ENCODE measurements at places on chromosomes 5 and 9. TPM values are rescaled to one million over a fixed set of nuclear protein-coding genes. Genes with fewer than 3 reads are reported as not detected.
A peak's percentile ranks its signal among the peaks of the same experiment; 100 is the strongest.

CCDC192 gene
- total RNA-seq, result not detected

C5orf63 gene
- 2.9 TPM for total RNA-seq

ALDH1B1 gene
- 87.2 TPM for total RNA-seq

PCDHA13 gene
- not detected for total RNA-seq

TERT gene
- 0.21 TPM for total RNA-seq

COL27A1 gene
- 8.4 TPM for total RNA-seq

RASEF gene
- 10.2 TPM for total RNA-seq

RUSC2 gene
- 29.6 TPM for total RNA-seq

STARD4 gene
- 56.1 TPM for total RNA-seq

GRCh38 chr9:127809540-127810377, 7.1 kb downstream of the FPGS start:
- DNase-seq, result no peak

GRCh38 chr5:1883925-1884677, 1.4 kb upstream of the IRX4 start:
- no peak for DNase-seq

GRCh38 chr9:128107468-128108268, 19.9 kb downstream of the PTGES2 start:
- no peak for DNase-seq

GRCh38 chr5:2289380-2289779, 406.7 kb upstream of the IRX4 start:
- DNase-seq, result no peak

GRCh38 chr5:171207256-171207847, 101.7 kb upstream of the TLX3 start:
- no peak for DNase-seq

DNA sequence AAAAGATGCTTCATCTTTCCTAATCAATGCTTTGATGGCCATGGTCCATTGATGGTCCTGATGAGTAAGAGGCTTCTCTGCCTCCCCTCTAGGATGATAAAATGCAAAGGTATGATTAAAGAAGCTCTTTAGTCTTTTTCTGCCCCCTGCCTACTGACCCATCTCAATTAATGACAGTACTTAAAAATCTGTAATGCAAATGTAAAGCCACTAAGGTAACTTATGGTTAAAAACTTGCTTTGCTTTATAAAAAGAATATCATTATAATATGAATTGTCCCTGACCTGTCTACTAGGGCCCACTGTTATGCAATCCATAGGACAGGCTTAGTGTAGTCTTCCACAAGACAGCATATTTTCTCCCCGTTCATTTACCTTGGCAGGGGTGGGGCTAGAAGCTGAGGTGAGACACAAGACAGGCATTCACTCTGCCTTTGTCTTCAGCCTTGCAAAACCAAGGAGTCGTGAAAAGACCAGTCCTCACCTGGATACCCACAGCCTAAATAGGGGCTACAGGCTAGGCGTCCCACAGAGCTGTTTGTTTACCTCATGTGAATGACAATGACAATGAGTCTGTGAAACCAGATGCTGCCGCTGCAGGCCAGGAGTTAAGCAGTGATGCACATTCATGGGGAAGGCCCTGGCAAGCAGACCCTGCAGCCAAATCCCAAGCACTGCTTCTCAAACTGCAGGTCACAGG, 60.4 kb downstream of the BNC2 start:
- DNase-seq, result no peak

DNA sequence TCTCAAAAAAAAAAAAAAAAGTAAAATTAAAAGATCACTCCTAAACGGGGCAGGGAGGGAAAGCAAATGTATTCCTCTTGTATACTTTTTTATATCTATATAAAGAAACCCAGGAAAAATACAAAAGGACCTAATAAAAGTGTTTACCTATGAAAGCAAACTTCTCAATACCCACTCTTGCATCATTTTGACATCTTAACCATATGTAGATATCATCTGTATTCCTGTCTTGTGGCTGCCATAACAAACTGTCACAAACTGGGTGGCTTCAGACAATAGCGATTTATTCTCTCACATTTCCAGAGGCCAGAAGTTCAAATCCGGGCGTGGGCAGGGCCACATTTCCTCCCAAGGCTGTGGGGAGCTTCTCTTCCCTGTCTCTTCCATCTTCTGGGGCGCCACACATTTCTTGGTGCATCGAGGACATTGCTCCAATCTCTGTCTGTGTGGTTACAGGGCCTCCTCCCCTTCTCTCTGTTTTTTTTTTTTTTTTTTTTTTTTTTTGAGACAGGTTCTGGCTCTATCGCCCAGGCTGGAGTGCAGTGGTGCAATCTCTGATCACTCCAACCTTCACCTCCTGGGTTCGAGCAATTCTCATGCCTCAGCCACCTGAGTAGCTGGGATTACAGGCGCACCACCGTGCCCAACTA, 58.4 kb upstream of the IL17B start:
- DNase-seq, result no peak

DNA sequence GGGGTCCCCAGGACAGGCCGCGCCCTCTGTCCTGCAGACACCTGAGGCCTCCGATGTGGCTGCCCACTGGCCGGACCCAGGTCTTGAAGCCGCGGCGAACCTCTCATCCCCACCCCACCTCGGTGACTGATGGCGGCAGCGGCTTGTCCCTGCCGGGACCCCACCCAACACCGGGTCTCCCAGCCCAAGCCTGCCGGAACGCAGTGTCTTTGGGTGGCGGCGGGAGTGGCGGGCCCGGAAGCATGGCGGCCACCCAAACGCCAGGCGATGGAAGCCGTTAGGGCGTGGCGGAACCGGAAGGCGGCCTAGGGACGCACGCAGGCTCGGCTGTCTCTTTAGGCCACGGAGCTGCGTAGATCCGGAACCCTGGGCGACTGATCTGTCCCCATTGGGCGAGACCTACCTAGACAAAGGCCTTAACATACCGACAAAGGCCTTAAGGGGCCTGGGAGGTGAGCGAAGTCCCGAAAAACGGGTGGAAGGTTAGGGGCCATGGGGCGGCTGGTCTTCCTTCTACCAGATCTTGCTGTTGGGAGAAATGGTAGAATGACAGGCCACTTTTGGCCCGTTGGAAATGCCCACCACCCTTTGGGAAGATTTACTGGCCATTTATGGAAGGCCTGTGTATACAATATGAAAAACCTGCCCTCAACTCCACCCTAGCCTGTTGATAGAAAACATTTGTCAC, 94.6 kb upstream of the SMC2 start:
- no peak for DNase-seq

GRCh38 chr9:135038331-135038730, 49.1 kb upstream of the OLFM1 start:
- DNase-seq, result no peak

GRCh38 chr5:143638654-143639053, 173.3 kb upstream of the HMHB1 start:
- no peak for DNase-seq

GRCh38 chr9:125003332-125003731, 62.4 kb upstream of the GOLGA1 start:
- no peak for DNase-seq

- DNase-seq, result peak; percentile 49
Measured at GRCh38 chr5:33369485-33370465, 71.0 kb upstream of the TARS1 start.

- DNase-seq, result no peak
Measured at GRCh38 chr5:139975942-139976341, 67.2 kb downstream of the NRG2 start.
